Breast epithelium (tissue), 4 donors: ENCODE measurements at places on chromosomes 6 and 20. TPM values are rescaled to one million over a fixed set of nuclear protein-coding genes. Genes with fewer than 3 reads are reported as not detected.

- DNase-seq: no peak
These were observed 8.4 kb downstream of the TIAM2 start for GRCh38 chr6:155003476-155003875.

DNA sequence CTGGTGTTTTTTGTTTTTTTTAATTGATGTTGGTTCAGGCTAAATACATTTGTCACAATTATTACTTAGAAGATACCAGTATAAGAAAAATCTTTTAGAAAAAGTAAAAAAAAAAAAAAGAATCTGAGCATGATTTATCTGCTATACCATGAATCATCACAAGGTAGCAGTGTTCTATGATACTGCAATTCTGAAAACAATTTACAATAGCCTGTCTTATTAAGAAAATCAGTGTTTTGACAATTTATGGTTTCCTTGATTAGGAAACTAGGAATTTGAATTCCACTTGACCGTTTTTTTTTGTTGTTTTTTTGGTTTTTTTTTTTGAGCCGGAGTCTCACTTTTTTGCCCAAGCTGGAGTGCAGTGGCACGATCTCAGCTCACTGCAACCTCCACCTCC, 9.3 kb upstream of the MAK start:
- DNase-seq: no peak

DNA sequence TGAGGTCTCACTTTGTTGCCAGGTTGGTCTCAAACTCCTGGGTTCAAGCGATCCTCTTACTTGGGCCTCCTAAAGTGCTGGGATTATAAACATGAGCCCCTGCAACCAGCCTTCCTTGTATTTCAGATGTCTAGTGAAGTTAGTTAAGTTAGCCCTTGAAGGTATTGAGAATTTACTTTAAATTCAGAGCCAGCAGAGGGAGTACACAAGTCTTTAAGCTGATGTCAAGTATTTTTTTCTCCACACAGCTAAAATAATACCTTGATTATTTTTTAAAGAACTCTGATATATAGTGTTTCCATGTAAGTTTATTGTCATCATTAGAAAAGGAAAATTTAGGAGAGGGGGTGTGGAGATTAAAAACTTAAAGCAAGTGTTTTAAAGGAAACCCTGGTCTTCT, 9.8 kb downstream of the FOXO3 start:
- DNase-seq: no peak

GRCh38 chr20:3105256-3106137, 21.0 kb upstream of the AVP start:
- no peak for DNase-seq

DNA sequence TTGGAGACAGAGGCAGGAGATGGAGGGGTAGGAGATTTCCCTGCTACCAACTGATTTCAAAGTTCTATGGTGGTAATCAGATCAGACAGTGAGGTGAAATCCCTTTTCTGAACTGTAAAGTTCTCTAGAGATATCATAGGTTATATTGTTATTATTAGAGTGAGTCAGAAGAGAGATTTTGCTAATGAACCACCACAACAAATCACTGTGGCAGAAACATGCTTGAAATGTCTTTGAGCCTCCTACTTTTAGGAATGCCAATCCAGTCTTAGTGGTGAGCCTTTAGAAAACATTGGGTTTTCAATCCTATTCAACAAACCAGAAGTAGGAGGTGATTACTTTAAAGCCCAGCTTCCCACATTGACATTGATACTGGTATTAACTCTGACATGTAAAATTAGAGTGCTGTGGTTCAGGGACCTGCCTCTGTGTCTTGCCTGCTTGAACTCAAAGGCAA, 136.7 kb upstream of the CNR1 start:
- no peak for DNase-seq

GRCh38 chr20:22412977-22413868, 171.1 kb downstream of the FOXA2 start:
- no peak for DNase-seq

- no peak for DNase-seq
These were observed 1.0 kb downstream of the CLIC5 start for GRCh38 chr6:46014511-46015118.

GRCh38 chr20:18666803-18667415, 79.1 kb downstream of the DTD1 start:
- DNase-seq: no peak

DNA sequence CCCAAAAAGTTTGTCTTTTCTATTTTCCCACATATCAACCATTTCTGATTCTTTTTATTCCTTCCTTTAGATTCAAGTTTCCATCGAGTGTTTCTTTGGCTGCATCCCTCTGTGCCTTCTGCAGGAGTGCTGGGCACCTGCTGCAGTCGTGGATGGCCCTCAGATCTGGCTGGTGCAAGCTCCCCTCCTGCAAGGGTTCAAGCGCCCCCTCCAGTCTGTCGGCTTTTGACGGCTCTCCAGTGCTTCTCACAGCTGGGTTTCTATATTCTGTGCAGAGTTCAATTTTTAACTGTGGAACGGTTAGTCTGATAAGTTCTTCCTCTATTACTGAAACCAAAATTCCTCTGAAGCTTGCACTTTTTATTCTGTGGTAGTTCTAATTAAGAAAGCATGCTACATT, 132.1 kb downstream of the HUS1B start:
- no peak for DNase-seq

- no peak for DNase-seq
These were observed 395.3 kb downstream of the CD109 start for GRCh38 chr6:74091136-74091793.

- DNase-seq: peak; percentile 20
These were observed 47.6 kb downstream of the PPP1R3G start for GRCh38 chr6:5132731-5133130.

Gene AGPAT1
- 33.8 TPM for total RNA-seq

Gene LRRN4
- not detected for total RNA-seq

Gene TEAD3
- total RNA-seq: 28.2 TPM

Gene HDGFL1
- total RNA-seq: not detected
